SHP77 treated with DMSO at 0.1 percent for 48 hours (cell line): ENCODE measurements at places on chromosomes 12 and 14.

DNA sequence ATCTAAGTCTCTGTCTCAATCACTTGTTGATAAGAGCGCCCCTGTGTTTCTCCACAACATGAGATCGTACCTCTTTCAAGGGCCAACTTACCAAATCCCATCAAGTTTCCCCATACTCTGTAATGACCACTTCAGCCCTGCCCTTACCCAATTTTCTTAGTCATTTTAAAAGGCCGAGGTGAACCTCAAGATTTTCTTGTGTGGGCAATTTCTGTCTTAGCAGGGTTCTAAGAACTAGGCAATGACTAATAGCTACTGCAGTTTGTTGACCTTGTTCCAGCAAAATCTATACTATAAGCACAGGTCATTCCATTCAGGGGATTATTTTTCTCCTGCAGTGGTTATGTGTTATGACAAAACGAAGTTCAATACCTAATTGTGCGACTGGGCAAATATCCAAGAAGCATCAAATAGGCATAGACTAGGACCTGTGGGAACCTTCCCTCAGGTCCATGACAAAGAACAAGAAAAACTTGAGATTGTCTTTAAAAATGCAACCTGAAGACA is 359.8 kb downstream of the PCNX1 start:
- DNase-seq: no peak

DNA sequence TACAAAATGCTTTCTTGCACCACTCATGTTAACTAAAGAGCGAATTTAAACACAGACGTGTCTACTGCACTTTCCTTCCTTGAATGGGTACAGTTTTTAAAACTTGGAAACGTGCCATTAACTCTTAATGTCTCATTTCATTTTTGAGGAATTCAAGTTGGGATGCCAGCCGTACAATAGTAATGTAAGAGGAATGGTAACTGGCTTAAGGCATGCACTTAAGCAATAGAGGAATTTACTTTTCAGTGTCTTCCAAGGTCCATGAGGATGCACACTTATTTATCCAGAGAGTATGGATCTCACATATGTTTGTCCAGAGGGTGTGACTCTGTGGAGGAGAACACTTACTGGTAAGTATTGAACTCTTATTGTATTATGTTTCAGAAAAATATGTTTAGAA is 52.9 kb downstream of the PPP4R4 start:
- DNase-seq: no peak

DNA sequence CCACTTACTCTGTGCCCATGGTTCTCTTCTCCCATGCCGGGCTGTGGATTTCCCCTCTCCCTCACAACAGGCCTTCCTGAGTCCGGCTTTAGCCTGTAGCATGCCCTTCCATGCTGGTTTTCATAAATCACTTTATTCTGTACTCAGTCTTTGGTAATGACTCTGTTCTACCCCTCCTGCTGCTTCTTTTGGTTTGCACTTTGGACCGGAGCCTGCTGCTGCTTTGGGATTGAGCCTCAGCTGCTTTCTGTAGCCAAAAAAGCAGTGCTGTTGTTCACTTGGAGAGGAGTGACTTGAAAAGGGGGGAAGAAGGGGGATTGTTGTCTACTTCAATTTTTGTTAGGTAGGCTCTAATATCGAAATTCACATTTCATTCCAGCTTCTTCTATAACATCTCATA is 8.5 kb upstream of the SLC6A13 start:
- no peak for DNase-seq

DNA sequence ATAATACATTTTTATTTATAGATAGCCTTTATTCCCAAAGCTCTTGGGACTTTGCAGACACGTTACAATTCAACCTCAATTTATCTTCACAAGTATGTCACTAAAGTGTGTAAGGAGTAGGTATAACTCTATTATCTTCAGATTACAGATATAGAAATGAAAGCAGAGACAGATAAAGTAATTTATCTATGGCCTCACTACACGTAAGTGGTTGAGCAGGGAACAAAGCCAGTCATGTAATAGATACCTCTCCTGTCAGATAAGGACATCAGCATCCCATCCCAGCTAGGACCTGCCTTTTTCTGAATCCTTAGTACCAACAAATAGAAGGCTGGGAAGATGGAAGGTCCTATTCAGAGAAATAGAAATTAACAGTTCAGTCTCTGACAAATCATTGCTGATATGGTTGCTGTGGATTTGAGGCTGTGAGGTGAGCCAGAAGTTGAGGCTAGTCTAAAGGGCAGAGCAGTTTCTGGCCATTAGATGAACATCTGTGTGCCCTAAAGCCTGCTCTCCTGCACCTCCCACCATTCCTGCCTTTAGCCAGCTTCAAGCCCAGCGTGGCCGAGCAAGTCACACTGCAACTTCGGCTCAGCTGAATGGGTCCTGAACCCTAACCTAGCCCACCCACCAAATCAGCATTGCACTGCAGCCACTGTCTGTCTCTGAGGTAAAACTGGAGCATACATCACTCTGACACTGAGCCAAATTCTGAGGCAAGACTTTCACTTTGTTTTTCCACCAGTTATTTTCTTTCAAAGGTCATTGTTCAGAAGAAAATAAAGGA is 71.1 kb upstream of the PLEKHA5 start:
- DNase-seq: no peak

GRCh38 chr14:68380329-68380741 is 412.5 kb downstream of the ZFP36L1 start:
- DNase-seq: no peak

DNA sequence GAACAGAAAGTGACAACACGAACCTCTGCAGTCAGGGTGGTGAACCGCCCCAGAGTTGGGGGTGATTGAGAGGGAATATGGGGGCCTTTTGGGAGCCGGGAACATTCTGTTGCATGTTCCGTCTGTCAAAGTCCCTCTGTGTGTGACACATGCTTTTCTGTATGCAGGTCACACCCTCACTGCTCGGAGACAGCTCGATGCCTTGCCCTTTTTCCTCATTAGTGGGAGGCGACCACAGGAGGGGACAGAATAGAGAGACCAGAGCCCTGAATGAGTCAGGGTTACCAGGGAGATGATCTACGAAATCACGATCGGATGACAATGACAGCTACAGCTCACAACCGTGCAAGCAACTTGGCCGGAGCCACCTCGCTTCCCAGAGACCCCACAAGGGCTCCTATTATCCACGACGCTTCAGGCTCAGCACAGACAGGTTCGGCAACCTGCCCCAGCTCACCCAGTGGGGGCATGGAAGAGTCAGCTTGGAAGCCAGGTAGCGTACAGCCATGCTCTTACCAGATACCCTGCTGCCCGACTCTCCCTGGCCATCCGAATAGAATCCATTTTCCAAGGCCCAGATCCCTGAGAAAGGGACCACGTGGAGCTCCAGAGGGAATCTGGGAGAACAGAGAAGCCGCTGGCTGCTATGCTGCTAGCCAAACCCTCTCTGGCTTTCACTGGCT is 38.8 kb downstream of the TESC start:
- no peak for DNase-seq

GRCh38 chr12:111430433-111431353 is 25.0 kb downstream of the SH2B3 start:
- DNase-seq: no peak

DNA sequence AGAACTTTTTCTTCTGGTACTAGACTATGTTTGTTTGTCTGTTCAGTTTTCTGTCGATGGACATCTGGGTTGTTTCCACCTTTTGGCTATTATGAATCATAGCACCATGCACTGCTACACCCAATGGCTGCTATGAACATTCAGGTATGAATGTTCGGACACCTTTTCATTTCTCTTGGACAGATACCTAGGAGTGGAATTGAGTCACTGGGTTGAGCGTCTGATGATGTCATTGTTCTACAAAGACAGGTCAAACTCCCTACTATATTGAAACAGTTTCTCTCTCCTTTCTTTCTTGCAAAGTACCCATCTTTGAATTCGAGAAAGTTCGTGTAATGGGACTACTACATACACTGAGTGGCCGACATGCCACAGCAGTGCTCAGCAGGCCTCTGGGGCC is 44.7 kb downstream of the KCTD10 start:
- DNase-seq: no peak

DNA sequence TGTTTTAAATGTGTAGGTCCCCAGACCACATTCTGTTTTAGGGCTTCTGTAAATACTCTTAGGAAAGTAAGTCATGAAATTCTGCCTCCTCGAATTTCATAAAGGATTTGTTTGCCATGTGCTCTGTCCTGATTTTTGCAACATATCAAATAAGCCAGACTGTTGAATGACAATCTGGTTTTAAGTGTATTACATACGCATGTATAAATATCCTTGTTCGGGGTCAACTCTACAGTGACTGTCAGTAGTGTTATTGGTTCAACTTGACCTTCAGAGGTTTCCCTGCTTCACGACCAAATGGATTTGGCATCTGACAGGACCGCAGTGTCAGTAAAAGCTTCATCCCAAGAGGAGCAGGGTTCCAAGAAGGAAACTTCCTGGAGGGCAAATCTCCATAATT is 52.7 kb downstream of the PPM1A start:
- DNase-seq: no peak
